CD4-positive, CD25-positive, alpha-beta regulatory T cell (primary cell): ENCODE measurements at places on chromosomes 6 and 20.

GRCh38 chr6:138382498-138383265, 5.0 kb downstream of the SMIM28 start:
- DNase-seq, result no peak

DNA sequence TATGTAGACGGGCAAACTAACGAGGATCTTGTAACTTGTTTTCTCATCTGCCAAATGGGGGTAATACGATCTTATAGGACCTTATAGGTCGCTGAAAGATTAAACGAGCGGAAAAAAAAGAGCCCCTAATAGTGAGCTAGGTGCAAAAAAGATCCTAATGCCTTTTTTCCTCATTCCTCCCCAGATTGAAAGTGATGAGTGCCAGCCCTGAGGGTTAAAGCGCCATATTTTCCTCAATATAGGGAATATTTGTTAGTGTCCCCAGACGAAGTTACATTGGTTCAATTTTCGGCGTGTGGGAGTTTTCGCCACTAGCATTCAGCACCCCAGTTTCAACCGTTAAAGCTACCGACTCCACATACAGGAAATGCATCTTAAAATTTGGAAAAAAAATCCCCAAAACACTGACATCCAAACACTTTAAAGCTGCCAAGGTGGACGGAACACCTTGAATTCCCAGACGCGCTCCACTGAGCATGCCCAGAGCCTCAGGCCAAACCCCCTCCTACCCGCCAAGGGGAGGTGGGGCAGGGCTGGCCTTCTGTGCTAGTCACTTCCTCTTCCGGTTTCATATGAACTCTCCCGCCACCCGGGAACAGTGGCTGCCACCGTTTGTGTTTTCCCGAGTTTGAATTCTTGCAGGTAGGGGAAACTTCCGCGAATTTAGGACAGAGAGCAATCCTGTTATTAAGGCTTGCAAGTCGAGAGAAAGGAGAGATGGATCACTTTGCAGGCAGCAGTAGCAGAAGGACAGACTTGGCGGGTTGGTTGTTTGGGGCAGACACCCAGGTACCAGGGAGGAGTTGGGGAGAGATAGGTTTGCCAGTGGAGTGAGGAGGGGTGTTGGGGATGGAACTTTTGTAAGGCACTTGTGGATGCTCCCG, at the start of gene PRIM2:
PRIM2 (plus strand) TSS at position 571 of the 884 bp plus-strand sequence. CDS start 816 bp downstream, outside the sequence.
- DNase-seq, result peak; percentile 77

DNA sequence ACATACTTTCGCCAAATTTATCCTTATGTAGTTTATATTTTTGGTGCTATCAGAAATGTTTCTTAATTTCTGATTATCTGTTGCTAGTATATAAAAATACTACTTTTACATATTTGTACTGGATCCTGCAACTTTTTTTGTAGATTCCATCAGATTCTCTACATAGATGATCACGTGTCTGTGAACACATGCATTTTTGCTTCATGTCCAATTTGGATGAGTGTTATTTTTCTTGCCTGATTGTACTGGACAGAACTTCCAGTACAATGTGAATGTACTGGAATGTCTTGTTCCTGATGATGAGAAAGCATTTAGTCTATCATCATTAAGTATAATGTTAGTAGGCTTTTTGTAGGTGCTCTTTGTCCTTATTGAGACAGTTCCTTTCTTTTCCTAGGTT, 25.0 kb upstream of the SSR1 start:
- DNase-seq, result no peak

DNA sequence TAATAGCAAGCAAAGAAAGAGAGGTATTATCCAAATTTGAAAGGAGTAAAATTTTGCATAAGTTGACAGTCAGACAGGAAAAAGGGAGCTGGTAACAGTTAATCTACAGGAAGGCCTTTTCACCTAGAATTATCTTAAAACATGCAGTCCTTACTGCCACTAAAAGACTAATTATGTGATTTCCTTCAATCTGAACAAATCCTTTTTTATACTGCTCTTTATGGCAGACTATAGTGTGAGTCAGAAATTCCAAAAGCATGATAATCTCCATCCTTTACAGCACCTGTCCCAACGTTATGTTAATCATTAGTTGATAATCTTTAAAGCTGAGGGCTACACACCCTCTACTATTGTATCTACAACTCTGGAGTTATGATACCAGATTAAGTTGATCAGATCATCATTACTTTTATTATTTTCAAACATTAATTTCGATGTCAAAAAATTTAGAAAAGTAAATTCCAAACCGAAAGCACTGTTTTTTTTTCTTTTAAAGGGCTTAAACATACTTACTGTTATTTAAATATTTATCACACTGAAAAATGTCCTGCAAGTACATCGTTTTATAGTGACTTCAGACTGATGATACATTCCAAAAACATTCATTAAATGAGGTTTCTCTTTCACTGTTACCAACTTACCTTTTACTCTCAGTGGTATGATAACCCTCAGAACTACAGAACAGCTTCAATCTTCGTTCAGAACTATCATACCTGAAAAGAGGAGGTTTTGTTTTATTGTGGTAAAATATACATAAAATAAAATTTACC, 33.2 kb upstream of the AKAP7 start:
- DNase-seq, result no peak

GRCh38 chr20:41432746-41433145, 66.1 kb upstream of the EMILIN3 start:
- no peak for DNase-seq

DNA sequence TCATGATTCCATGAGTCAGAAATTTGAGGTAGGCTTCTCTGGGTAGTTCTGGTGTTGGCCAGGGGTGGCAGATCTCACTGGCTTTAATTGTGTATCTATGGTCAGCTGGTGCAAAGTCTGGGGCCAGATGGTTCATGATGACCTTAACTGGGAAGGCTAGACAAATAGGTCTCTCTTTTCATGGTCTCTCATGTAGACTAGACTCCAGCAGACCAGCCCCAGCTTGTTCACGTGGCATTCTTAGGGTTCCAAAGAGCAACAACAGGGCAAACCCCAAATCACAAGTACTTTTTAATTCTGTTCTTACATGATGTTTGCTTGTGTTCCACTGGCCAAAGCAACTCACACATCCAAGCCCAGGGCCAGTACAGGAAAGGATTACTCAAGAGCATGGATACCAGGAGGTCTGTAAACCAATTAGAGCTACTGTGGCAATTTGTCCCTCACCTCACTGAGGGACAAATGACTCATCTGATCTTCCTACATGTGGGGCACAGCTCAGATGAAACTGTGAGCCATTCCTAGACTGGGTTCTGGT, 79.5 kb upstream of the PBOV1 start:
- no peak for DNase-seq

- DNase-seq, result no peak
Measured at GRCh38 chr6:105151644-105152043, 28.2 kb downstream of the POPDC3 start.

DNA sequence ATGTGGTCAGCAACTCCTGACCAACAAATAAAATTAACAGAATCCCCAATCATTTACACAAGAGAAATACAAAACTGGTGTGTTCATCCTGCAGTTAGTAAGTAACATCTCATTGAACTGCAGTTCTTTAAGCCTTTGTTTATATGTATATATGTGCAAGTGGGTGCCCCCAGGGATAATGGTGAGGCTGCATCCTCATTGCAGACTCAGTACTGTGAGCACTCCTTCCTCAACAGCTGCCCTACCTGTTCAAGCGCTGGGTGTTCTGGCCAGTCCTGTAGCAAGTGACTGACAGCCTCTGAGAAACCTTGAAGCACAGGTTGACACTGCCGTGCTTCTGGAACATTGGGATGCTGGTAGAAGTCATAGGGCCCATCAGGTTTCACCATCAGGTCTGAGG, 49.8 kb upstream of the LYRM2 start:
- no peak for DNase-seq

DNA sequence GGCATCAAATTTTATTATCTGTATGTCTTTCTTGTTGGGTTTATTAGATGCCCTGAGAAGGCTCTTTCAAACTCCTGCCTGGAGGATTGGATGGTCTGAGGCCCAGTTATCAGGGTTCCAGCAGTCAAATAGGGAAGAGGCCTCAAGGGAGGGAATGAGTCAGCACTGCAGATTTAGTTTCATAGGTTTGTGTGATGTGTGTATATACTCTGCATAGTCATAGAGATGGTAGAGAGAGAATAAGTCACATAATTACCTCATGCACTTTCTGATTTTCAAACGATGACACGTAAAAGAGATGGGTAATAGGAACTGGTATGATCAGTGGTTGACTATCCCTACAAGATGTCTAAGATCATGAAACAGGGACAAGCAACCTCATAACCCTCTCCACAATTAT, 82.1 kb downstream of the ADAT2 start:
- DNase-seq, result no peak

GRCh38 chr20:8175741-8176675, 43.9 kb downstream of the PLCB1 start:
- DNase-seq, result no peak

GRCh38 chr6:128124713-128125112, 223.9 kb upstream of the THEMIS start:
- DNase-seq, result no peak

GRCh38 chr6:130849594-130849993, 22.4 kb downstream of the SMLR1 start:
- DNase-seq, result no peak
